ENCODE measurements at places on chromosomes 16 and 17.

- no peak for DNase-seq
Observed at GRCh38 chr16:72886346-72886974, 161.5 kb downstream of the ZFHX3 start.

- no peak for DNase-seq
Observed at GRCh38 chr17:51611585-51611984, 351.2 kb downstream of the UTP18 start.

DNA sequence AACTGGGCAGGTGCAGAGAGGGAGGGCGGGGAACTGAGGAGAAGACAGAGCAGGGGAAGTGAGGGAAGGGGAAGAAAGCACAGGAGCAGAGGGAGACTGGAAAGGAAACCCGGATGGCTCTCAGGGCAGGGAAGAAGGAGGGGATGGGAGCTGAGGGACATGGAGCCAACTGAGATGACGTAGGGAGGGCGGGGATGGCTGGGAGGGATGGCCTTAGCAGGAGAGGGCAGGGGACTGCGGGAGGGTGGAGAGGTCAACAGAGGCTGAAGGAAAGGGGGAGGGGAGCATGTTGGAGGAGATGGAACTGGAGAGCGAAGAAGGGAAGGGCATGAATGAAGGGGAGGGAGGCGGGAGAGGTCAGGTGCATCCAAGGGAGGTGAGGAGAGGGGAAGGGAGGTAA is 81.9 kb downstream of the KCNJ12 start:
- DNase-seq = no peak

- DNase-seq = peak; percentile 34
Observed at GRCh38 chr17:17082878-17083277, 40.6 kb downstream of the MPRIP start.

DNA sequence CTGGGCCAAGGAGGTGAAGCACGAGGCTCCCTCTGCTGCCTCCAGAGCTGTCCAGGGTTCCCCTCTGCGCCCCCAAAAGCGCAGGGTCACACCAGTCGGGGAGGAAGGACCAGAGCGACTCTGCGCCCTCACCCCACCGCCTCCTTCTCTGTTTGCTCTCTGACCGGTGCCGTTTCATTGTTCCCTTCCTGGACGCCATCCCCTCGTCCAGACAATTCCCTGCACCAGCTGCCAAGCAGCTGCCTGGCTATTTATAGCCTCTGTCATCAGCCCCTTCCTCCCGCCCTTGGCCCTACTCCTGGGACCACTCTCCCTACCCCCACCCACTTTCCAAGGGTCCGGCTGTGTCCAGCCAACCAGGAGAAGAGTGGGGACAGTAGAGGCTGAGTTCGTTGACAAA is 68.8 kb upstream of the CREBBP start:
- no peak for DNase-seq

- no peak for DNase-seq
Observed at GRCh38 chr17:80765241-80765961, 220.8 kb downstream of the RPTOR start.

GRCh38 chr17:37365589-37365988 is 10.2 kb upstream of the C17orf78 start:
- DNase-seq = no peak

DNA sequence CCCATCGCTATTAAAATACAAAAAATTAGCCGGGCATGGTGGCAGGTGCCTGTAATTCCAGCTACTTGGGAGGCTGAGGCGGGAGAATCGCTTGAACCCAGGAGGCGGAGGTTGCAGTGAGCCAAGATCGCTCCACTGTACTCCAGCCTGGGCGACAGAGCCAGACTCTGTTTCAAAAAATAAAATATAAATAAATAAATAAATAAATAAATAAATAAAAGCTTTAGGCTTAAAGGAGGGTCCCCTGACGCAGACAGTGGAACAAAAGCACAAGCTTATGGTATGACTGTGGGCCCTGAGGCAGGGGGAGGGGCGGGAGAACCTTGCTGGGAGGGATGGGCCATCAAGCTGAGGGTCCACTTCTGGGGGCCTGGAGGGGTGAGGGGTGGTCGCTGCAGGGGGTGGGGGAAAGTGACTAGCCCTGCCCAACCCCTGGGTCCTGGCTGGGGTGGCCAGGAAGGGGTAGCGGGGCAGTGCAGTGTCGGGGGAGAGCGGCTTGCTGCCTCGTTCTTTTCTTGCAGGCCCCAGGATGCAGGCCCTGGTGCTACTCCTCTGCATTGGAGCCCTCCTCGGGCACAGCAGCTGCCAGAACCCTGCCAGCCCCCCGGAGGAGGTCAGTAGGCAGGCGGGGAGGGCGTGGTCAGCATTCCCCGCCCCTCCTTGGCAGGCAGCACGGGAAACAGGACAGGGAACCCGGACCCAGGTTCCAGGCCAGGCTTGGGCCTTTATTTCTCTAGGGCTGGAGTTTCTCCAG is 4.7 kb downstream of the SERPINF1 start:
- no peak for DNase-seq

Measured in aorta (tissue), 5 donors.